ENCODE measurements at places on chromosomes 13 and 19.
A peak's percentile ranks its signal among the peaks of the same experiment; 100 is the strongest.

GRCh38 chr19:39542206-39542605 lies 2.2 kb upstream of the EID2 start:
- no peak for DNase-seq

GRCh38 chr13:33615436-33615835 lies 202.5 kb upstream of the RFC3 start:
- DNase-seq: no peak

DNA sequence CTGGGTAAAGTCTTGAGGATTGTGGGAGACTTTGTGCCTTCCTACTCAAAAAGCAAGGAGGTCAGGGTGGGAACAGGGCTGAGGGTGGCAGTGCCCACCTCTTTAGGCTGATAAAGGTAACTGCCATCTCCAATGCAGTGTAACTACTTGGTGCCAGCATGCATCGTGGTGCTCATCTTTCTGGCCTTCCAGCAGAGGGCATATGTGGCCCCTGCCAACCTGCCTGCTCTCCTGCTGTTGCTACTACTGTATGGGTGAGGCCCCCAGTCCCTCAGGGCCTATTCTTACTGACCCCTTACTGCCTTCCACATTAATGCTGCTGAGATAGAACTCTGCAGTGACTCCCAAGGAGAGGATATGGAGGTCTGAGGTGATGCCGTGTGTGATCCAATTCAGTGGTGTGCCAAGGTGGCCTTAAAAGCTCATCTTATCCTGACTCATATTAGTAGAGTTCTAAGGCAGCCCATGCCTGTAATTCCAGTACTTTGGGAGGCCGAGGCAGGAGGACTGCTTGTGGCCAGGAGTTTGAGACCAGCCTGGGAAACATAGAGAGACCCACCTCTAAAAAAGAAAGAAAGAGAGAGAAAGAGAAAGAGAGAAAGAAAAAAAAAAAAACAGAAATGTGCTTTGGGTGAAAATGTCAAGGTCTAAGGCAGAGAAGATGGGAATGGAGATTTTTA lies 9.7 kb upstream of the ARHGAP45 start:
- DNase-seq: no peak

- DNase-seq: no peak
These were observed 43.2 kb downstream of the FLT3 start for GRCh38 chr13:28056970-28057712.

GRCh38 chr13:27450921-27451471 lies 632 bp upstream of the MTIF3 start:
- no peak for DNase-seq

GRCh38 chr13:42064966-42065365 lies 16.5 kb downstream of the DGKH start:
- DNase-seq: no peak

DNA sequence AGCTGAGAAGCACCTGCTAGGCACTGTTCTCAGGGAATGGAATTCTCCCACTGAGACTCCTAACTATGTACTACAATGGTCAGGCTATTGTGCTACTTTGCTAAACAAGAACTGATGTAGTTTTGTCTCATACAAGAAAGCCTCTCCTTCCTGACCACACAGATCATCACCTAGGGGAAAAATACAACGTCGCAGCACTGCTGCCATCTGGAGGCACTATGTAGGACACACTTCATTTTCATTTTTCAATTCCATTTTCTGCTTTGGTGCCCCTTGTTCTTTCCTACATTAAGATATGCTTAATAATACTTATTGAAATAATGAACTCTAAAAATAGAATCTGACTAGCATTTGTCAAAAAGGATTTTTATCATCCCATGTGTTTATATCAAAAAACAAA lies 21.1 kb downstream of the PROSER1 start:
- DNase-seq: peak; percentile 1

- no peak for DNase-seq
These were observed 15.7 kb downstream of the FAM124A start for GRCh38 chr13:51237887-51238286.

- DNase-seq: no peak
These were observed 942.2 kb upstream of the MIR17HG start for GRCh38 chr13:90405301-90405700.

DNA sequence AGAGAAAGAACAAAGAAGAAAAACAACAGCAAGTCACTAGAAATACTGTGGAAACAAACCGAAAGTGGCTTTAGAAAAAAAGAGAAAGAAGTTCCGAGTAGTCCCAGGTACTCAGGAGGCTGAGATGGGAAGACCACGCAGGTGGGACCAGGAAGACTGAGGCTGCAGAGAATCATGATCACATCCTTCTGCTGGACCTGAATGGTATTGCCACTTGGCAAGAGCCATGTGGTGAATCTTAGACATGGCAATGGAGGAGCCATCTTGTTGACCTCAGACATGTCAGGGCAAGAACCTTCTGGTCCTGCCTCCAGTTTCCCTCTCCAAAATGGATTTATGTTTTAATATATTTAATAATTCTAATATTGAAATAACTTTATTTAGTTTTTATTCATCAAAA lies 37.4 kb upstream of the ZNF724 start:
- DNase-seq: no peak

DNA sequence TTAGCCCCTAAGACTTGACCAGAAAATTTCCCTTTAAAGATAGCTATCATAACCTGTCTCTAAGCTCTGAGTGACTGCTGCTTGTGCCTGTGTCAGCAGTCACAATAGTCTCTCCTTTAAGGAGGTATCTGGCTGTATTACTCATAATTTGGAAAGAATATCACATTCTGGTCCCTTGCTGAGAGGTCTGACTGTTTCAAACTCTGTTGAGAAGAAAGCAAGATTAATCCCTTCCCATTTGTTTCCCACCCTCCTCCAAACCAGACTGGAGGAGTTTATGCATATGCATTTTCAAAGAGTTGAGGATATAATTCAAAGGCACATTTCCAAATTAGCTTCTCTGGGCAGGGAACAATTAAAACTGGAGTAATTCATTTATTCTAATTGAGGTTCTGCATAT lies 2.3 kb downstream of the HTR2A start:
- DNase-seq: no peak

GRCh38 chr19:6017576-6017975 lies 39.6 kb upstream of the RANBP3 start:
- DNase-seq: no peak

GRCh38 chr19:10363789-10364281 lies 16.5 kb downstream of the TYK2 start:
- no peak for DNase-seq

DNA sequence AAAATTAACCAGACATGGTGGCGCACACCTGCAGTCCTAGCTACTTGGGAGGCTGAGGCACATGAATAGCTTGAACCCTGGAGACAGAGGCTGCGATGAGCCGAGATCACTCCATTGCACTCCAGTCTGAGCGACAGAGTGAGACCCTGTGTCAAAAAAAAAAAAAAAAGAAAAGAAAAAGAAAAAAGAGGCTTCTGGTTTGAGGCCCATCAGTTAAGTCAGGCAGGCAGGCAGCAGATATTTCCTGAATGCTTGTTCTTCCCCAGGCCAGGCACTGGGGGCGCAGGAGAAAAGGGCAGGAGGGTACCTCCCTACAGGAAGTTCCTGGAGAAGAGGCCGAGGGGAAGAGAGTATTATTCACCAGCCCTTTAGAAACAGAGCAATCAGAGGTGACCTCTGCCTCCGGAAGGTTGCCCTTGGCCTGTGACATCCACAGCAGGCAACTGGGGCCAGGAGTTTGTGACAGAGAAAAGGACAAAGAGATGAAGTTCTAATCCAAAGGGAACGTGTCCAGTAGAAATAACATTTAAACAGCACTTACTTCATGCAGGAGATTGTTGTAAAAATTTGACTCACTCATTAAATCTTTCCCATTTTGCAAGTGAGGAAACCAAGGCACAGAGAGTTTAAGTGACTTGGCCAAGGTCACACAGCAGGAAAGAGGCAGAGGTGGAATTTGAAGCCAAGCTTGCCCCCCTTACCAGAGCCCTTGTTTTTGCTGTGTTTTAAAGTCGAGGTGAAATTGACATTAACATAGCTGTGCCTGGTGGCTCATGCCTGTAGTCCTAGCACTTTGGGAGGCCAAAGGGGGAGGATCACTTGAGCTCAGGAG lies 4.3 kb upstream of the RLN3 start:
- peak; percentile 16 for DNase-seq

DNA sequence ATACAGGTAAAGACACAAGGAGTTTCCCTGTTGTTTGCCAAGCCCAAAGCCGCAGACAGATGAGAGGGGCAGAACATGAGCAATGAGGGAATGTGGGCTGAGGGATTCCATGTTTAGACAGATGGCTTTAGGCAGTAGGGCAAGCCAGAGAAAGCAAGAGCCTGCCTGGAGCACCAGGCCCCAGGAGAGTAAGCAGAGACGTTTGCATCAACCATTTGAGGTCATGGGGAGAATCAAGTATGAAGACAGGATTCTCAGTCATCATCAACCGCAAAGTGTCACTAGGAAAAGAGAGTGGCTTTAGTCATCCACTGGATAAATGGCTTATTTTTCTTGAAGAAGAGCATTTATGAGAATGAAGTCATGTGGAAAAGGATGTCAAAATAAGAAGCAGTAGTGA lies 184.7 kb downstream of the COG6 start:
- no peak for DNase-seq

DNA sequence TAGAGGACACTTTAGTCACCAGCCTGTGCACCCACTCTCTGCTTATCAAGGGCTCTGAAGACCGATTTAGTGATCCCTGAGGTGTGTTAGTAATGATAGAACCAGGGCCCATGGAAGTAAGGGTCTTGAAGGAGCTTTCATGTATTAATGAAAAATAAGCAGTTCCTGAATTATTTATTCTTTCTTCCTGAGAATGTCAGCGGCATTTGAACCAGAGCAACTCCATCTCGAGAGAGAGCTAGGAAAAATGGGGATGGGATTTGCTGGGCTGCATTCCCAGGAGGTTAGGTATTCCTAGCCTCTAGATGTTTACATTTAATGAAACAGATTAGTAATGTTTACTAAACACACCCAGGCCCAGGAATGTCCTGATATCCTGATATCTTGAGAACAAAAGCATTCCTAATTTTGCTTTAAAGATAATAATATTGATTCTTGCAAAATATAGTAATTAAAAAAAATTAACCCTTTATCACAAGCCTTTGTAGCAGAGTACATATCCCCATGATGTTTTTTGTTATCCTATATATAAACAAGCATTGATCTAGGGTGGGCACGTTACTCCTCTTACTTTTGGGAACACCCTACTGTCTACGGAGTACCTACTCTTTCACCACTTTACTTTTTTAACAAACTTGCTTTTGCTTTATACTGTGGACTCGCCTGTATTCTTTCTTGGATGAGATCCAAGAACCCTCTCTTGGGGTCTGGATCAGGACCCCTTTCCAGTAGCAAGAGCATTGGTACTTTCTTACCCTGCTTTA lies 63.1 kb downstream of the COG3 start:
- DNase-seq: no peak

DNA sequence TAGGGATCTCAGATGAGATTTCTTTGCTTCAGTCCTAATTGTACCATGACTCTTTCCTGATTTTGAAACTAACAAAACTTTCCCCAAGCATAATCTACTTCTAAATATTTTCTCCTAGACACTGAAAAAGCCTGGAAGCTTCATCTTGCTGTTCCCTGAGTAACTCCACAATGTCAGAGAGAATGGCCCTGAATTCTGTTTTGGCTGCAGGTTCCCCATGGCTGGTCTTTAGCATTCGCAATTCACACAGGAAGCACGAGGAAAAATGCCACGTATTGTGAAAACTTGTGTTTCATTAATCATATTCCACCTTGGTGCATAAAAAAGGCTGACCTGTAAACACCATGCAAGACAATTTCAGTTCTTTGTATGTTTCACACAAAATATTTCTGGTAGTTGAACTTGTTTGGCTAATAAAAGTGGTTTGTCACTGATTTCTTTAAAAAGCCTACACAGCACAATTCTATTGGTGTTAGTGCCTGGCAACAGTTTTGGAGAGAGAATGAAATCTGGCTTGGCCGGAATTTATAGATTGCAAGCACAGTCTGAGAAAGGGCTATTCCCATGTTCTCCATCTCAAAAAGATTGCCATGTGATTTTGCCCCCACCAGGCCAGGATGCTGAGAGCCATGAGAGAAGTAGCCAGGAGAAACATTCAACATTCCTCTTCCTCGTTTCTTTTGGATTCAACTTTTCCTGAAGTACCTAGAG lies 367.1 kb downstream of the NDFIP2 start:
- DNase-seq: no peak

DNA sequence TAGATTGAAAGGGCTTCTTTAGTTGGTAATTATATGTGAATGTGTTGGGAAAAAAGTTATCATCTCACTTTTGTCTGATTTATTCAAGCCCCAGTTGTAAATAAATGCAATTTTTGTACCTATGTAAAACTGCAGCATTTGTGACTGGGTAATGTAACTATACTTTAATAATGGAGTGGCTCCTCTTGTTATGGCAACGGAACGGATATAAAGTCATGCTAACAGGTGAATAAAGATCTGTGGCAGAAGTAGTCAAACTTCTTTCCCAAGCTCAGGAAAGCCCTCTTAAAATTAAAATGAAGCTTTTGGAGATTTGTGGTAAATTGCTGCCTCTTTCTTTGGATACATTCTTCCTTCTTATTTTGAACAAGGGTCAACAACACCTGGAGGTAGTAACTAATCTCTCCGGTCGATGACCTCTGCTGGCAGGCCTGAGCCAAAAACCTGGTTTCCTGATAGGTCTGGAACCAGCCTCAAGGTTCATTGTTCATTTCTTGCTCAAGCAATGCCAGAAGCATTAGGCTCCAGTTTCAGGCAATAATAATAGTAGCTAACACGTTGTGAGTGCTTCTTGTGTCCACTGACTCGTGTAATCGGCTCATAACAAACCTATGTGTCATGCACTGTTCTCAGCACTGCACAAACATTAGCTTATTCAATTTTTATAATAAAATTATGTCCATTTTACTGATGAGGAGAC lies 313.4 kb upstream of the DACH1 start:
- no peak for DNase-seq

DNA sequence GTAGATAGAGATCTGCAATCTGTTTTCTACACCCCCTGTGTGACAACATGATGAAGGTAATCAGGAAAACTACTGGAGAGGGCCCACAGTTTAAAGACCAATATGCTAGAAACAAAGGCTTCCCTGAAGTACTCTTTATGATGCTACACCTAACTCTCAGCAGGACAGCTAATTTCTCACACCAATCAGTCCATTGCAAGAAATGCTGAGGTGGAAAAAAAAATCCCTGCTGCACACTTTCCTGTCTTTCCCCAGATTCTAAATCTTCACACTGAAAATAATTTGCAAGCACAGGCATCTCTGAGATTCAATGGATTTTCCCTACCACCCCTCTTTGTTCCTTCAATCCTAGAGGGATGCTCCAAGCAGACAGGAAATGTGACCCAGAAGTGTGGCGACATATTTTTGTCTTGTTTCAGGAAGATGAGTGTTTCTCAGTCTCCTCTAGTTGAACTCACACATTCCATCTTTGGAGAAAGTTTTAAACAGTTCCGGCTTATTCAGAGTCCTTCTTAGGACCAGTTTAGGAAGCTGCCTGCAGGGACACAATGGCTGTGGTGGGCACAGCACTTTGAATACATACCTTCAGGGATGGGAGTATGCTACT lies 671.6 kb downstream of the DIAPH3 start:
- no peak for DNase-seq

- no peak for DNase-seq
These were observed 163.0 kb upstream of the TSC22D1 start for GRCh38 chr13:44739120-44739519.

Measured in fibroblast of the conjunctiva (primary cell).